ENCODE measurements at places on chromosomes 1 and 21.

DNA sequence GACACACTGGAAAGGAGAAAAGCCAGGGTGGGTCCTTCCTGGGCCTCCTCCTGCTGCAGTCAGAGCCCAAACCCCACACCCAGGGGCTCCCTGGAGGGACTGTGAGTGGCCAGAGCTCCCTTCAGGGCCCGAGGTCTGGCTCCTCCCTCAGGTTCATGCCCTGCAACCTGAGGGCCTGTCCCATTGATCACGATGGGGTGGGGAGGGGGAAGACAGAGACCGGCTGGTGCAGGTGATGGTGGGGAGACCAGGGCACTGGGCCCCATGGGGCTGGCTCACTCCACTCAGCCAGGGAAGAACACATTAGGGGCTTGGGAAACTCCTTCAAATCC lies 30.1 kb upstream of the NPPB start:
- no peak for DNase-seq

DNA sequence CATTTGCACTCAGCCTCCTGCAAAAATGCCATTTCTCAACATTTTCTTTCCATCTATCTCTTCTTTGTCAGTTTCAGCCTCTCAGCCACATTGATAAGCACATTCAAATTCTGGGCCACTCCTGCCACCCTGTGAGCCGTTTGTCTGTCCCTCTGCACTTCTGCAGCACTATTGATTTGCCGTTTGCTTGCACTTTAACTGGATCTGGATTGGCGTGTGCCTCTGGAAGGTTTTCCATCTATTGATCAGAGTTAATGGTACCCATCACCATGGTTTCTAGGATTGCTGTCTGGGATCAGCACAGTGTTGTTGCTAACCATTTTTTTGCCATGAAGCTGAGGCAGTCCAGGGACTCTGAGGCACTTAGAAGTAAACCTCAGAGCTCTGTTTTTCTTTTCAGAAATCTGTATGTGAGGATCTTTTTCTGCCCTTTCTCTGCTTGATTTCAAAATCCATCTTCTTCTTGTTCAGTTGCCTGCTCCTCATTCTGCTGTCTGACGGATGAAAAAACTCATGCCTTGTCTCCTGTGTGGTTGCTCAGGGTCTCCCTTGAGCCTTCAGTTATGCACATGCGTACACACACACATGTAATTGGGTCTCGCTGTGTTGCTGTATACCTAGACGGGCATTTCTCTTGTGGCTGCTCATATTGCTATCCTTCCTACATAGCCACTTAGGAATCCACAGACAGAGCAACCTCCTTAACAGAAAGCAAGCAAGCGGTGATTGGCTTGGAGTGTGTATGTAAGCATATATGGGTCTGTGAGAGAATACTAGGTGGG lies 67.9 kb downstream of the NOS1AP start:
- no peak for DNase-seq

DNA sequence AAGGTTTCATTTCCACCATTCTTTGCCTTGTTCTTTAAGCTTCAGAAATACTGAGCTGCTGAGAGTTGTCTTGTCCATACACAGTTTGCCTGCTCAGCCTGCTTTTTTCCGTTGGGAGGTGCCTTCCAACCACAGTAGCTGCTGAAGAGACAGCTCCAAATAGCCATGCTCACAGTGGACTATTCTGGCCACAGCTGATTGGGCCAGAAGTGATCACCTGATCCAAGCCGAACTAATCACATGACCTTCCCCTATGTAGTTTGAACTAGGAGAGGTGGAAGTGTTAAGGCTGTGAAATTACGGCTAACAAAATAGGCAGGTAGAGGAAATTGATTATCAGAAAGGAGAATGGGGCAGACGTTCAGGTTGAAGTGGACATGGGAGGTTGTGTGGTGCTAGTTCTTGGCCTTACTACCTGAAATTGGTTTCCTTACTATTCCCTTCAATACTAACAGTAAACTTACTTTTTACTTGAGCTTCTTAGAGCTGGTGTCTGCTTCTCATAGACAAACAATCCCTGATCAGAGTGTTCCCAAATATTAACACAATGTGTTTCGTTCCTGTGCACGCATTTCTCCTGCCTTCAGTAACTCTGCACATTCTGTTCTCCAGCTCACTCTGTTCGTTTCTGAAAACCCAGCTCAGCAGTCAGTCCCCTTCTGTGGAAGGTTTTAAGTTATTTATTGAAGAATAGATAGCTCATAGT lies 136.1 kb downstream of the RWDD3 start:
- DNase-seq: no peak

DNA sequence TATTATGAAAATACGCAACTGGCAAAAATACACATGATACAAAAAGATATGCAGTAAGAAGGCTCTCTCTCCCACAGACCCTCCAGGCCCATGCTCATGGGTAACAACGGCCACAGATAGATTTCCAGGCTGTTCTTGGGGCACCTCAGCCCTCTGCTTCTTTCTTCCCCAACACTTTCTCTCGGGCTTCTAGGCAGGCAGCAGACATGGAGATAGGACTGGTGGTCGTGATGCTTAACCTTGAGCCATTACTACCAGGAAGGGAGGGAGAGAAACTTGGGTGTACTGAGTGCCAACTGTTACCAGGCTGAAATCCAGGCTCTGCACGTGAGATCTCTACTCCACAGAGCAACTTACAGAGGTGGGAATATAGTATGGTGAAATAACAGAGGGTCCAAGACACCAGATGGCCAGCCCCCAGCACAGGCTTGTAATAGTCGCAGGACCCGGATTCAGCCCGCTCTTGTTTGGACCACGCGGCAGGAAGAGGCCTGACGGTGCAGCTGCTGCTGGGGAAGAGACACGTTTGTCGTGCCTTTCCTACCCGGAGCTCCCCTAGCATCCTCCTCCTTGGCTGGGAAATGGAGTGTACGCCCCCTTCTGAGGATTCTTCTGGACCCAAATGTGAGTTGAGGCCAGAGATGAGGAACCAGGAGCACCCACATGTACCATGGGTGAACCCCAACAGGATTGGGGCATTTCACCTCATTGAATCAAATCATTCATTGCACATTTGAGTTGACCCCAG lies 441.1 kb upstream of the VAMP3 start:
- no peak for DNase-seq

DNA sequence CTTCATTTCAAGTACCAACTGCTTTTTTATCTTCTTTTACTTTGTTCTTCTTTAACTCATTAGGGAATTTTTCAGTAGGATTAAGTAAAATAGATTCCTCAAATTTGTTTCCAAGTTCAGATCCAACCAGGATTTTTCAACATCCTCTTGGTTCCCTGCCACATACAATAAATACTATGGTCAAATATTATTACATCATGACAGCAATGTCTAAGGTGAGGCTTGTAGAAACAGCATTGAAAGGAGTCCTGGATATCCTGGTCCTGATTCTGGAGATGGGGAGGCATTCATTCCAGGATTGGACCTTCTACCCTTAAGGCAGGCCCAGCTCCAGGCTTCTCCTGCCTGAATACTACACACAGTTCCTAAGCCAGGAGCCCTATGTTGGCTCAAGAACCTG lies 80.2 kb upstream of the F3 start:
- DNase-seq: no peak

DNA sequence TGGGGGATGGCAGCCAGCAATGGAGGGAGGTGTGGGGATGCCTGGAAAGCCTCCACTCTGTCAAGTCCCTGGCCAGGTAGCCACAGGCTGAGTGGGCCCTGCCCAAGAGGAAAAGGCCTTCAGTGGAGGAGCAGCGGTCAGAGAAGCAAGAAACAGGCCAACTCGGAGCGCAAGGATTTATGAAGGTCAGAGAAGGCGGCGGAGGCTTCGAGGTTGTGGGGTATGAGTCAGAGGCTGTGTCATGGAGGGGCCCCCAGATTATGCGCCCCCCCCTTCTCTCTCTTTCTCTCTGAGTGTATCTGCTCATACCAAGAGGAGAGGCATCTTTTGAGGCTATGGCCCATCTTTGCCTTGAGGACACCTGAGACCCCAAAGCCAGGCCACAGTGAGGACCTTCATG lies 99.5 kb downstream of the CASZ1 start:
- DNase-seq: no peak

DNA sequence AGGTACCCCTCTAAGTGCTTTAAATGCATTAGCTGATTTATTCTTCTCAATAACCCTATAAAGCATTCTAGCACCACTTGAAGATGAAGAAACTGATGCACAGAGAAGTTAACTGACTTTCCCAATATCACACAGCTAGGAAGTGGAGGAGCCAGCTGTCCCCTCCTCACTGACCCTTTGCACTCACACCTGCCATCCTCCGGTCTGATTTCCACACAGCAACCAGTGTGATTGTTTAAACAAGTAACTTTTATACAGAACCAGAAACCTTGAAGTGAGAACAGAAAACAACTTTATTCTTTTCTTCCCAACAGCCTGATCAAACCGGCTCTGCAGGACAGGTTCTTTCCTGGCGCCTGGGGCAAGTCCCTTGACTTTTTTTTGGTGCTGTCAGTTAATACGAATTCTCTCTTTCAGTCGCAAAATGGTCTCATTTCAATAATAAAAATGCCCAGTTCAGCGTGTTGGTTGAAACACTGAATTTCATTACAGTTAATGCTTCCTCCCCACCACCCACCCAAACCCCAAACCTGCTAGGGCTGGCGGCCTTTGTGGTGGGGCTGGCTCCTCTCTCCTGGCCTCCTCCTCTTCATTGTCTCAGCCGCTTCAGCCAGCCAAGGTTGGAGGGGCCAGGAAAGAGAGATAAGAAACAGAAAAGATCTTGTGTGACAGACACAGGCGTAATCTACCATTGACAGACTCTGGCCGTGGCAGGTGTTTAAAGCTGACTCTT lies 26.4 kb upstream of the EEIG2 start:
- DNase-seq: no peak
